ENCODE measurements at places on chromosomes 2 and 18.

GRCh38 chr2:98768384-98769113, 37.6 kb upstream of the MGAT4A start:
- peak; percentile 69 for DNase-seq

- peak; percentile 26 for DNase-seq
These were observed 799.7 kb upstream of the ACVR2A start for GRCh38 chr2:147045113-147045512.

DNA sequence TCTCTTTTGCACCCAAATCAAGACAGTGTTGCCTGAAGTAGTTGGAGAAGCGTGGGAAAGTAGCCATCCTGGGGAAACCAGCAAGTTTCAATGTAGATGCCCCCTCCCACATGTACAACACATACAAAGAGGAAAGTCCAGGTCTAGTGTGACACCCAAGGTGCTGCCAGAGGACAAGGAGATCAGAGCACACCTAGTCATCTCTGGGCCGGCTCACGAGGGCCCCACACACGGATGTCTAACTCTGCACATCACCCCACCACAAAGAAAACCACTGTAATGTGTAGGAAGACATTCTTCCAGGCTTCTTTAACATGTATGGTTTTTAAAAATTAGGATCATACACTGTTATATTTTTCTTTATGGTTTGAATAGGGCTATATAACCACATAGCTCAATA, 21.6 kb downstream of the PARD6G start:
- no peak for DNase-seq

DNA sequence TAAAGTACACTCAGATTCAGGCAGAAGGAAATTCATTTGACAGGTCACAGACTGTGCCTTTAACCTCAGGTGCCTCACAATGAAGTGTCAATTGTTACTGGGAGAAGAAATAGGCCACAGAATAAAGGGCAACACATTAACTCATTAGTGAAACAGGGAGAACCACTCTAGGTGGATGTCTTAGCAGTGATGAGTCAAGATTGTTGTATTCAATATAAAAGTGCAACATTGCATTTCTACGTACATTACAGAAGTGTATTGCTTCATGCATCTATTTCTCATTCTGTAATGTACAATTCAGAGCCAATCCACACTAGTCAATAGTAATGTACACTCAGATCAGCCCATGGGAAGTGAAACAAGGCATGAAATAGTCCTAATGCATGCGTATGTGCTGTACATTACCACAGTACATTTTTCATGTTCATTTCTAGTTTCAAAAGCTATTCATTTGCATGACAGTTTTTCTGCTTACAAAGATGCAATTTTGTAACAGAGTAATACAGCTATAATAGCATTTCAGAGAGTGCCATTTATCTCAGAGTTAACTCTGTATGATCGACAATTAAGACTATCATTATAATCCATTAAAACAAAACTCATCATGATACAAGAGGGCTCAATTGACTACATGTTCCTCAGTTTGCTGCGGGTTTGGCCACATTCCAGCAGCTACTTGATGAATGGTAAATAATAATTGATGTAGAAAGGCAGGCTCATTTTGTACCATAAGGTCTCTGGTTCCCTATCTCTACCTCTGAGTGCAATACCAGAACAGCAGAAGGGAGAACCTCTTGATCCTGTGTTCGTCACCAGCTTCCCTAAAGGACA, 12.2 kb upstream of the ARL5A start:
- no peak for DNase-seq

GRCh38 chr2:217218269-217219163, 358.7 kb upstream of the TNP1 start:
- no peak for DNase-seq

DNA sequence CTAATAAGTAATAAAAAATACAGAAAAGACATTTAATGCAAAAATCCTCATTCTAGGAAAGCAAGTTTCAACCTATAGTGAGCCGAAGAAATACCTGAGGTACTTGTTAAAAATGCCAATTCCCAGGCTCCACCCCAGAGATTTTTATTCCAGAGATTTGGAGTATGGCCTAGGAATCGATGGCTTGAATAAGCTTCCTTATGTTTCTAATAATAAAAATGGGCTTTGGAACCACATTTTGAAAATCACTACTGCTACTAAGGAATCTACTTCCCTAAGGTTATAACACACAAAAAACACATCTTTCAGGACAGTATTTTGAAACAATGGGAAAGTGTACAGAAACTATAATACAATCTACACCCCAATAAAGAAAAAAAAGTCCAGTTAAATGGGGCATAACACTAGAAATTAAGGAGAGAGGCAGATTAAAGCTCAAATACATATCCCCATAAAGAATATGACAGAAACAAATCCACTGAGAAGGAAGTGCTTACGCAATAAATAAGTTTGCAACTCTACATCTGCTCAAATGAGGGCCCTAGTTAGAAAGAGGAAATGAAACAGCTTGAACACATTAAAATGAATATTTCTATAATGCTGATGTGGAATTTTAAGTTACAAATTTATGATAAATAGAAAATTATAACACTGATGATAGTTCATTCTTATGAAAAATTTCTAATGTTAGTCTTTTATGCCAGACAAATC, 103.7 kb downstream of the EPB41L3 start:
- DNase-seq = no peak

DNA sequence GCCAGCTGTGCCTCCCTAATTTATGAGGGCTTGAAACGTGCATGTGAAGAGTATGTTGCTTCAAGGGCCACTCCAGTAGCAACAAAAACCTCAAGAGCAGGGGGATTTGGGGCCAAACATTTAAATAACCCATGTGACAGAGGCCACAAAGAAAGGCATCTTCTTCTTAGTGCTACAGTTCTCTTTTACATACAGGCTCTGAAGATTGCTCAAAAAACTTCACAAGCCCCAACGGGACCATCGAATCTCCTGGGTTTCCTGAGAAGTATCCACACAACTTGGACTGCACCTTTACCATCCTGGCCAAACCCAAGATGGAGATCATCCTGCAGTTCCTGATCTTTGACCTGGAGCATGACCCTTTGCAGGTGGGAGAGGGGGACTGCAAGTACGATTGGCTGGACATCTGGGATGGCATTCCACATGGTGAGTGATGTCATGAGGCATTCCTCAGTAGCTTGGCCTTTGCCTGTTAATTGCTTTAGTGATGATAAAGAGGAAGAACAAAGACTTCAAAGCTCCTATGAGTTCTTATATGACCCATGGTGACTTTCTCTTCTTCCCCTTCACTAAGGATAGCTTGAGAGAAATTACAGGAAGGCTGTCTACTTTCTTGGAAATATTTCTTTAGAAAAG, 40.1 kb downstream of the NRP2 start:
- DNase-seq = no peak

DNA sequence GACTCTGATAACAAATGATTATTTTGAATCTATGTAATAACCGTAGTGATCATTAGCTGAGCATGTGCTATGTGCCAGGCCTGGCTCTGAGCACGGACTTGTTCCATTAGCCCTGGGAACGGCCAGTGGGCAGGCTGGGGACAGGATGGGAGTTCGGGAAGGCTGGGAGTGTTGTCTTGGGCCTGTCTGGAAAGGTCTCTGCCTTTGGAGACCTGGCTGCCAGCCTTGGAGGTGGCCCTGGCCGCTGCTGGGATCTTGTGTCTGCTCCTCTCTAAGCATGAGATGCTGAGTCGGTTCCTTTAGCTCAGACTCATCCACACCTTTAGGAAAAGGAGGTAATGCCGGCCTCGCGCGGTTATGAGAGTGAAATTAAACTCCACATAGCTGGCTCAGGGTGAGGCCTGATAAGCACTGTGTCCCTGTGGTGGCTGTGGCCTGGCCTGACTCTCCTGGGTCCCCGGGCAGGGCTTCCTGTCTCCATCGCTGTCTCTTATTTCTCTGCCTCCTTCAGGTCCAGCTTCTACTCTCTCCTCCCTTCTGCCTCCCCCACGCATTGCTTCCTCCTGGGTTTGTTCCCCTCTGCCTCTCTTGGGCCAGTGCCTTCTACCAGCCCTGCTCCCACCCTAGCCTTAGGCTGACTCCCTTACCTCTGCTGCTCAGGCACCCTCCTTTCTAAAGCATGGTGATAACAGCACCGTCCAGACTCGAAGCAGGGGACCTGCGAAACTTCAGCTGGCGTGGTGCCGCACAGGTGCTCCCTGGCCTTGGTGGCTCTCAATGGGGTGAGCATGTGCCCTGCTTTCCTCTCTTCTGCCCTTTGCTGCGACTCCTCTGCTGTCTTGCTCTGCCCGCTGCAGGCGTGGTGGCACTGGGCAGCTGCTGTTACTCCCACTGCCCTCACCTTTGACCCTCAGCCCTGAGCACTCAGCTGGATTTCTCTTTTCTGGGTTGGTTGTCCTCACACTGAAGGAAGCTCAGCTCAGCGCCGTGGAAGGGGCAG, 41.8 kb downstream of the NCK2 start:
- DNase-seq = no peak

DNA sequence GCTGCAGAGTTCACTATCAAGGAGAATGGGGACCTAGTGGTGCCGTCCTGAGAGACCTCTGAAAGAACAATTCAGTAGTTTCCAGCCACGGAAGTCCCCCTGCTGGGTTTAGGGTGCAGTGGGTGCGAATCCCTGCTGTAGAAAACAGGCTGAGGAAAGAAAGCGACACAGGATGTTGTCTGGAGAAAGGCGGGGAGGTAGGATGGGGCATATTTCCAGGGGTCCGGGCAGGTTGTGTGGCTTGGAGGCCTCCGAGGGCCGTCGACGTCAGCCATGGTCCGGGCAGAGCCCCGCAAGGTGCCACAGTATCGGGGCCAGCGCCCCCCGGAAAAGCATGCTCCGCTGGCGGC, 807 bp upstream of the CREB1 start:
- no peak for DNase-seq

DNA sequence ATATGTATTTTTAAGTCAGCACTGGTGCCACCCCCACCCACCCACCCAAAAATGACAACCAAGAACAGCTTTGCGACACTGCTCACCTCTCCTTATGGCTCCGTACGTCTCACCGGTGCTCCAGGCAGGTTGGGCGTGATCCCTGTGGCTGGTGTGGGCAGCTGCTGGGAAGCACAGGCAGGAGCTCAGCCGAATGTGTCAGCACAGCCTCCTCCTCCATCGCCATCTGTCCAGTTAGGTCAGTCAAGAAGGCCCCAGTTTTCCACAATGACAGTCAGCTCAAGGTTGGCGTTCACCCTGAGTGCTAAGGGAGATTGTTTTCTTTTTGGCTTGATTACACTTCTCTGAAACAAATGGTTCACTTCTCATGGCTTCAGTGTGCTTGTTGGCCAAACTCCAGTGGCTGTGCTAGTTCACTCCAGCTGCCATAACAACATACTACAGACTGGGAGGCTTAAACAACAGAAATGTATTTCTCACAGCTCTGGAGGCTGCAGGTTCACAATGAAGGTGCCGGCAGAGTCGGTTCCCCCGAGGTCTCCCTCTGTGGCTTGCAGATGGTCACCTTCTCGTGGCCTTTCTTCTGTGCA, 30.2 kb downstream of the AMER3 start:
- no peak for DNase-seq

DNA sequence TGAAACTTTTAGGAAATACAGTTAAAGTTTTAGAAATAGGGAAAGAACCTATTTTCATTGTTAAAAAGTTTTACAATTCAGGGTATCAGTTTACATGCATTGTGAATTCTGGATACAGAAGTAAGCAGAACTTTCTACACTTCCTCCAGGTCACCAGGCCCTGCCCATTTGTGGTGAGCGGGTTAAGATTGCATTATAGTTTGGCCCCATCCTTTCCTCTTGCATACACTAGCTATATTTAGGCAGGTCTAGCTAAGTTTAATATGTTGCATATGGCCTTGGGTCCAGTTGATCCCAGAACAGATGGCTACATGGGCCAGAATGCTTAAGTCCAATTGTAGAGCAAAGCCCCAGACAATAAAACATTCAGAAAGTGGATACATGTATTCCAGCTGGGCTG, 4.8 kb downstream of the VWA3B start:
- DNase-seq = no peak

DNA sequence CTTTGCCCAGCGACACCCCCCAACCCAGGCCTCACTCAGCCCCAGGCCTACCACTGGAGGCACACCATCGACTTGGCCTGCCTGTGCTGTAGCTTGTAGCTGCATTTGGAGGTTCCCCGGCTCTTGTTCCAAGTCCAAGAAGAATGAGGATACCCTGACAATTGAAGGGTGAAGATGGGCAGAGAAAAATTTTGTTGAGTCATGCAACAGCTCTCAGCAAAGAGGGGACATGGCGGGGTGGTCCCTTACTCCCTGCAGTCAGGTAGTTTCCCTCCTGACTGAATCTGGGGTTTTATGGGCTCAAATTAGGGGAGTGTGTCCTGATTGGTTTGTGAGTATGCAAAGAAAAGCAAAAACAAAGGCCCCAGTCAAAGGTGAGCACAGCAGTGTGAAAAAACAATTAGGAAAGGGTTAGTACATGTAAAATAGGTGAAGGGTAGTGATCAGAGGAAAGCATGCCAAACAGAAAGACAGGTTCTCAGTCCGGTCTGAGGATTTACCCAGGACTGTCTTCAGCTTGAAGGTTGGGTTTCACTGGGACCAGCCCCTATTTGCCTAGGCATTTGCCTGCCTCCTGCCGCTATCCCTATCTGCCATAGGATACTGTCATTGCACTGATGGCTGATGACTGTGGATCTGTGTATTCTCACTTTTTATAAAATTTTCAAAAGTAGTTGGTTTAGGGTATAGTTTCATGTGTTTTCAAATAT, 316.4 kb upstream of the RND3 start:
- DNase-seq = no peak

GRCh38 chr2:159101755-159102489, 133.5 kb downstream of the TANC1 start:
- DNase-seq = no peak

- DNase-seq = no peak
These were observed 119.5 kb downstream of the SMAD7 start for GRCh38 chr18:48831113-48831759.

- DNase-seq = no peak
These were observed 329.9 kb downstream of the DLGAP1 start for GRCh38 chr18:4125224-4125623.

DNA sequence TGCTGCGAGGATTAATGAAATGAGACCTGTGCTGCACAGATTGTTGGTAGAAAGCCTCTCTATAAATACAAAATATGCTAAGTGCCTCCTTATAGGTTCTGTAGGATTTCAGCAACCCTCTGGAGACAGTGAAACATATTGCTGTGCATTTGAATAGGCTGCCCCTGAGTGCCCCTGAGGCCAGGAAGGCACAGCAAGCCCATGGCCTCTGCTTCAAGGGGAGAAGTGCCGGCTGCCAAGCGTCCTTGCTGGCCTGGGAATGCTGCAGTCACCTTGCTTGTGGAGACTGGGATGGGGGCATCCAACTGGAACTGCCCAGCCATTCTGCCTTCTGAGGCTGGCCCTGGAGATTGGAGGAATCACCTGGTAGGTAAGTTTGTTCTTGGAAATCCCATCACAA, 397.2 kb upstream of the SMIM21 start:
- no peak for DNase-seq

GRCh38 chr2:212968284-212969081, 182.9 kb downstream of the IKZF2 start:
- DNase-seq = no peak

GRCh38 chr2:225334514-225334913, 65.0 kb upstream of the NYAP2 start:
- DNase-seq = peak; percentile 20

- no peak for DNase-seq
These were observed 54.3 kb downstream of the MSH2 start for GRCh38 chr2:47457268-47457667.

GRCh38 chr18:9771977-9772660, 64.0 kb downstream of the RAB31 start:
- no peak for DNase-seq

- no peak for DNase-seq
These were observed 512.8 kb upstream of the SLC8A1 start for GRCh38 chr2:40964509-40965250.

- DNase-seq = no peak
These were observed 13.3 kb upstream of the FAP start for GRCh38 chr2:162256591-162256991.

GRCh38 chr2:180742801-180743200, 237.6 kb upstream of the UBE2E3 start:
- DNase-seq = no peak

Measured in NCI-H2029 treated with DMSO at 0.1 percent for 48 hours (cell line).